DMS53 (cell line): ENCODE measurements at places on chromosomes 12 and 14.
A peak's percentile ranks its signal among the peaks of the same experiment; 100 is the strongest.

GRCh38 chr12:31031951-31032335, 41.7 kb upstream of the DDX11 start:
- DNase-seq, result no peak

- no peak for DNase-seq
These were observed 10.4 kb downstream of the LUM start for GRCh38 chr12:91100906-91101305.

DNA sequence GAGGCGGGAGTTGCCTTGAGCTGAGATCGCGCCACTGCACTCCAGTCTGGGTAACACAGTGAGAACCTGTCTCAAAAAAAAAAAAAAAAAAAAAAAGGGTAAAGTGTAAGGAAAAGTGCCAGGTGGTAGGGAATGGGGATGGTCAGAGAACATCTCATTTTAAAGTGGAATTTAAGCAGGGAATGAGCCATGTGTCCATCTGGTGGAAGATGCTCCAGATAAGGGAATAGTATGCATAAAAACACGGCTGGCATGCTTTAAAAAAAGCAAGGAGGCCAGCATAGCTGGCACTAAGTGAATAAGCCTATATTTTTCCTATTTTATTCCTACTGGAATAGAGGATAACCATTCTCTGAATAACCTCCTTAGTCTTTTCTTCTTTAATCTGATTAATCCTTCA, 33.7 kb downstream of the FAM186A start:
- DNase-seq, result no peak

DNA sequence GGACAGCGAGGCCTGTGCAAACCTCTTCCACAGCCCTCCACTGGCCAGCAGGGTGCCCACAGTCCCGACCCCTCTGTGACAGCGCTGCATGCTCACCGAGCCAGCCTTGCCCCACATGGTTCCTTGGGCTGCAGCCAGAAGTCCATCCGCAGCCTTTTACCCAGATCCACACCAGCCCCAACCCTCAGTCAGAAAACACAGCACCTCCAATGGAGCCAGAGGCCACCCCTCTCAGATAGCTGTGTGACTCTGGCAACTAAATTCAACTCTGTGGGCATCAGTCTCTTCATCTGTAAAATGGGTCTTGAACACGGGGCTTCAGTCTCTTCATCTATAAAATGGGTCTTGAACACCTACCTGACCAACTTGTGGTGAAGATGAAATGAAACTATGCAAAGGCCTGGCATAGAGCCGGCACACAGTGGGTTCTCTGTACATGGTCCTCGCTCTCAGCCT, 38.0 kb downstream of the NFKBIA start:
- no peak for DNase-seq

GRCh38 chr14:94392510-94392935, 4.1 kb upstream of the SERPINA1 start:
- no peak for DNase-seq

DNA sequence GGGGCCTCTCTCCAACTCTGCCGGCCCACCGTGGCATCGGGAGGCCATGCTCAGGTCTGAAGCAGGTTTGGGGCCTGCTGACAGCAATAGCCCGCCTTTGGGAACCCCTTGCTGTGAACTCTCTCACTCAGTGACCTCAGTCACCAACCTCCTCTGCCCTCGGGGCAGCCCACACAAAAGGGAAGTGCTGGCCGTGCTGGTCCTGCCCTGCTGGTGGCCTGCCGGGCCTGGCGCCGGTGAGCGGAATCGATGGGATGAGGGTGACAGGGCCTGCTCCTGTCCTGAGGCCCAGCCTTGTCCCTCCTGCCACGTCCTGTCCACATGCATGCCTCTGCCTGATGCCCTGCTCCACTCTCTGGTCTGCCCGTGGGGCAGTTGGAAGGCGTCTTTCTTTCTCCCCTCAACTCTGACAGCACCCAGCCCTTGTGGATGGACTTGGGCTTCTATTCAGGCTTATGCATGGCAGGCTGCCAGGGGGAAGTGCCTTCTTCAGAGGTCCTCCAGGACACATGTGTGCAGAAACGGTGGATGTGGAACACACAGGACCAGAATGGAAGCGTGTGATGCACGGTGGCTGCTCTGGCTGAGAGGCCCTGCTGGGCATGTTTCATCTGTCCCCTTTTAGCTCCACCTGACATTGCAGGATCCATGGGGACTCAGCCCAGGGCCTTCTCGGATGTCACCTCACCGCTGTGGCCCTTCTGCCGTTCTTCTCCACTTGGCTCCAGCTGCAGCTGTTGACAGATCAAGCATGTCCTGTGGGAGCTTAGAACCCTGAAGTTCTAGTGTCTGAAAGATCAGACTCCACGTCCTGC, 31.9 kb downstream of the IL31 start:
- DNase-seq, result no peak

GRCh38 chr14:50059763-50060616, 56.4 kb downstream of the VCPKMT start:
- no peak for DNase-seq

GRCh38 chr14:95307402-95308041, 12.2 kb downstream of the CLMN start:
- DNase-seq, result peak; percentile 43

DNA sequence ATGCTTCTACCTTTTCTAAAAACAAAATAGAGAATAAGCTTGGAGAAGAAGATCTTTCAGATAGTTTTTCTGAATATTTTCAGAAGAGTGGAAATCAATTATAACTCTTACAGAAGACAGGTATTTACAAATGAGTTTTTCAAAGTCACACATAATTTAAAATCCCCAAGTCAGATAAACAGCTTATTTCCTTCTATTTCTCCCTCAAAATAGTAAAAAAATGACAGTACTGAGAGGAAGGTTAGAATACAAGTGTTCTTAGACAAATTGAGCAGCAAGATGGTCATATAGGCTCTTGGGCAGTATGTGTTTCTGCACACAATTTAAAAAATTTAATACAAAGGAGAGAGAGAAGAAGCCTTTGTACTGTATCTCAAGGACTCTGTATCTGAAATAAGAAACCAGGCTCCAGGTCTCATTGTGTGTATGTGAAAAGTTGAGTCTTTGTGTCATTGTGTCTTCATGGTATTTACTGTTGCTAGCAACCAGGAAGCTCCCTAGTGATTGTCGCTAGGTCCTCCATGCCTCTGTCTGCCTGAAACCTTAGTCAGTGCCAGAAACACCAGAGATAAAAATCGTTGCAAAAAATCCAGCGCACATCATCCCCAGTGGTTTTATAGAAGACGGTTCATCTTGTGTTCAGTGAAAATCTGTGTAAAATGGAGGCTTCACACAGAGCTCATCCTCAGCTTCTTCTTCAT, 12.9 kb upstream of the TUBA1A start:
- DNase-seq, result peak; percentile 87

DNA sequence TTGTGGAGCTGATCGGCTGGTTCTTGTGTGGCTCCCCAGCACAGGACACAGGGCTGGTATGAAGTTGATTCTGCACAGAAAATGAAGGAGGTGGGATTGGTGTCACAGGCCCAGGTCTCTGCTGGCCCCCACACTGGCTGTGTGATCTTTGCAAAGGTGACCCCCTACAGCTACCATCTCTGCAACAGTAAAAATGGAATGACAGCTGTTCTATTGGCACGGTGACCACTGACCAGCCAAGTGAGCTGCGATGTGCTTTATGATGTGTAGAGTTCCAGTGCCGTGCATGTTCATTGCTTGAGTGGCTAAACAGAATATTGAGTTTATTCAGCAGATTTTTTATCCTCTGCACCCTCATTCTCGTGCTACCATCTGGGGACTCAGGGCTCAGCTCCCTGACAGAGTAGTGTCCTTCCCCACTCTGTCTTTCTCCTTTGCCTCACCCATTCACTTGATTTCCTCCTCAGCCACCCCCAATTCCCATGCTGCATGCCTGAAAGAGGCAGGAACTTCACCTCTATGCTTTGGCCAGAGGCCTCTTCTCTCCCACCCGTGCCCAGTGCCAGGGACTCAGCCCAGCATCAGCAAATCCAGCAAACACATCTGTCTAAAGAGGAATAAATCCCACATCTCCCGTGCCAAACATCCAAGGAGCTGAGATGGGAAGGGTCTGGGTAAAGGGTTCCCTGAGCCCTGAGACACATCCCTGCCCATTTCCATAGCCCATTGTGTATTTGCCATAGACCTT, 21.2 kb downstream of the C14orf132 start:
- DNase-seq, result no peak

DNA sequence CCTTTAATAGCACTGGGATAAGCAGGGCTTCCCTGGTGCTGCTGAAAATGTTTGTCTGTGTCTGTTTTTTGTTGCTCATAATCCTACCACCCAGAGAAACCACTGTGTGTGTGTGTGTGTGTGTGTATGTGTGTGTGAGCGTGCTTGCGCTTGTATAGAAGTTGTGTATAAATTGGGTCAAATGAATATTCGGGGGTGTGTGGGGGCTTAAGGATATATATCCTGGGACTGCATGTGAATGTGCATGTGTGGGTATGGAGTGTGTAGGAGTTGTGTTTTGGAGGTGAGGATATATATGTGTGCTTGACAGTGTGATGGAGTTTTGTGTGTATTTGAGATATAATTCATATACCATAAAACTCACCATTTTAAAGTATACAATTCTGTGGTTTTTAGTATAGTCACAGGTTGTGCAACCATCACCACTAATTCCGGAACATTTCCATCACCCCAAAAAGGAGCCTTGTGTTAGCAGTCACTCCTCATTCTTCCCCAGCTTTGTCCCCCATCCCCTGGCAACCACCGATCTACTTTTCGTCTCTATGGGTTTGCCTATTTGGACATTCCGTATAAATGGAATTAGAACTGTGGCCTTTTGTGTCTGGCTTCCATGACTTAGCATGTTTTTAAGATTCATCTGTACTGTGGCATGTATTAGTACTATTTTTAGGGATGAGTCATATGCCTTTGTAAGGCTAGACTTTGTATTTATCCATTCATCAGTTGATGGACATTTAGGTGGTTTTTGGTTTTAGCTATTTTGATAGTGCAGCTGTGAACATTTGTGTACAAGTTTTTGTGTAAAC, 25.6 kb downstream of the TCTN1 start:
- no peak for DNase-seq

GRCh38 chr14:37472906-37473305, 122.1 kb downstream of the FOXA1 start:
- no peak for DNase-seq

GRCh38 chr12:53044896-53045695, 4.8 kb upstream of the TNS2 start:
- no peak for DNase-seq

GRCh38 chr12:82438356-82438755, 80.0 kb downstream of the METTL25 start:
- no peak for DNase-seq

DNA sequence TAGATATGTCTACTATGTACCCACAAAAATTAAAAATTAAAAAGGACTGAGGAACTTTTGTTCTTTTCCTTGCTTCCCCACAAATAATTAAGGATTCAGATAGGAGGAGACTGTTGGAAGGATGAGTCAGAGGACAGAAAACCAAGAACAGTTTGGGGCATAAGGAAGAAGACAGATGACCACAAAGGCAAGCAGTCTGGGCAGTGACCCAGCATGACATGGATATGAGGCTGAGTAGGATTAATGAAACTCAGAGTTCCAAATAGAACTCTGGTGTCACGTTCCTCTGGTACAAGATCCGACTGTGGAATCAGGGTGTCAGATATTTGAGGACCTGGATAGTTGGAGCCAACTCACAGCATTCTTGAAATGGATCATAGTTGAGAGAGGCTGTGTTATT, 89.3 kb upstream of the SLC38A4 start:
- no peak for DNase-seq

- DNase-seq, result no peak
These were observed 22.3 kb upstream of the BCDIN3D start for GRCh38 chr12:49865109-49865781.

- no peak for DNase-seq
These were observed 176.0 kb upstream of the PLEKHA5 start for GRCh38 chr12:18953505-18953904.

GRCh38 chr14:54343272-54344121, 53.3 kb upstream of the CDKN3 start:
- DNase-seq, result peak; percentile 94

GRCh38 chr14:78405079-78405856, 235.1 kb downstream of the NRXN3 start:
- no peak for DNase-seq

GRCh38 chr14:65574611-65575010, 162.1 kb downstream of the FUT8 start:
- DNase-seq, result no peak

GRCh38 chr14:103626146-103626850, 2.7 kb upstream of the KLC1 start:
- peak; percentile 94 for DNase-seq

- DNase-seq, result no peak
These were observed 28.4 kb upstream of the AP4S1 start for GRCh38 chr14:30996892-30997659.

DNA sequence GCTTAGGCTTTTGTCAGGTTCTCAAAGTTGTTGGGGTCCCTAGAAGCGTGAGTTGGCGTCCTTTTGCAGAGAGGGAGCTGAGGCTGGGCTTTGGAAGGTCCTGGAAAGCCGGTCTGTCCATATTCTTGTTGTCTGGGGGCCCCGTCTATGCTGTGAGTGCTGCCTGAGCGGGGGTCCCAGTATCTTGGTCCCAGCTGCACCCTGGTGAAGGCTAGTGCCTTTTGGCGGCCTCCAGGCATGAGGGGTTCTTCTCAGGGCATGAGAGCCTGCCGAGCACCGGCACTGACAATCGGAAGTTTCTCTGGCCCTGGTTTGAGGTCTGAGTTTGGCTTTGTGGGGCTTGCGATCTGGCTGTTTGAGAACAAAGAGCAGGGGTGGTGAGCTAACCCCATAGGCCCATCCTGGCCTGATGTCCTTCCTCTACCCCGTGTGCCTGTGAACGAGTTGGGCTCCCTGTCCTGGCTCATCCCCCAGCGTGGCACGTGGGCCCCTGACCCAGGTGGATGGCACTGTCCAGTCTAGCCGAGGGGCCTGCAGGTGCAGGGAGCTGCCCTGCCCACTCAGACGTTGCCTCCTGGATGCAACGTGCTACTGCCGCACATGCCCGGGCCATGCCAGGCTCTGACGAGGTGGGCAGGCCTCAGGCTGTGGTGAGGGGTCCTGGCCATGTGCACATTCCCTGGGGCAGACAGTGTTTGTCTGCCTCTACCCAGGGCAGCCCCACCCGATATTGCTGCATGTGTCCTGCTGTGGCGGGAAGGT, 3.9 kb downstream of the CEP170B start:
- no peak for DNase-seq

DNA sequence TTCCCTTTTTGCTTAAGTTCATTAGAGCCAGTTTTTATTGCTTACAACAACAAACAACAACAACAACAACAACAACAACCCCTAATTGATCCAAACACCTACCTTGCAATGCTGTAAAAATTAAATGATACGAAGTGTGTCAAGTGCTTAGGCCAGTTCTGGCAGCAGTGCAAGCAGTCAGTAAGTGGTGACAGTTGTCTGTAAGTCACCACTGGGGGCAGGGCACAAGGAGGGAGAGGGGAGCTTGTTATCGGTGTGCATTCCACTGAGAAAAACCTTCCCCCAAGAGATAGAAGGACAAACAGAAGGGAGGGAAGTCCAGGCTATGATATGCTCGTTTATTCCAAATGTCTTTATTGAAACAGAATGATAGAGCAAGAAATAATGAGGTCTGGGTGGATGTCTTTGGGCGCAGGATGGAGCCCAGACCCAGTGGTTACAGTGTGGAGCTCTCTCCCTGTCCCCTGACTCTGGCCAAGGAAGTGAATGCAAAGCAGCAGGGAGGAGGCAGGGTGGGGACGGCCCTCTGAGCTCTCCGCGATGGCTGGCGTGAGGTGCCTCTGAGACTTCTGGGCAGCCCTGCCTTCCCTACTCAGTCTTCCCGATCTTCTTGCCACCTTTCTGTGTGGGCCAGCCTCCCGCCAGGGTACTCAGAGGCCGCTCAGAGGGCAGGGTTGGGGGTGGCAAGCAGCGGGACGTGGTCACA, 6.5 kb downstream of the SLC22A17 start:
- DNase-seq, result no peak
